Activated naive CD8-positive, alpha-beta T cell treated with anti-CD3 and anti-CD28 coated beads, Interleukin-2, amount 50 U/mL, for 24 hours (primary cell): ENCODE measurements at places on chromosomes 3 and 15.

DNA sequence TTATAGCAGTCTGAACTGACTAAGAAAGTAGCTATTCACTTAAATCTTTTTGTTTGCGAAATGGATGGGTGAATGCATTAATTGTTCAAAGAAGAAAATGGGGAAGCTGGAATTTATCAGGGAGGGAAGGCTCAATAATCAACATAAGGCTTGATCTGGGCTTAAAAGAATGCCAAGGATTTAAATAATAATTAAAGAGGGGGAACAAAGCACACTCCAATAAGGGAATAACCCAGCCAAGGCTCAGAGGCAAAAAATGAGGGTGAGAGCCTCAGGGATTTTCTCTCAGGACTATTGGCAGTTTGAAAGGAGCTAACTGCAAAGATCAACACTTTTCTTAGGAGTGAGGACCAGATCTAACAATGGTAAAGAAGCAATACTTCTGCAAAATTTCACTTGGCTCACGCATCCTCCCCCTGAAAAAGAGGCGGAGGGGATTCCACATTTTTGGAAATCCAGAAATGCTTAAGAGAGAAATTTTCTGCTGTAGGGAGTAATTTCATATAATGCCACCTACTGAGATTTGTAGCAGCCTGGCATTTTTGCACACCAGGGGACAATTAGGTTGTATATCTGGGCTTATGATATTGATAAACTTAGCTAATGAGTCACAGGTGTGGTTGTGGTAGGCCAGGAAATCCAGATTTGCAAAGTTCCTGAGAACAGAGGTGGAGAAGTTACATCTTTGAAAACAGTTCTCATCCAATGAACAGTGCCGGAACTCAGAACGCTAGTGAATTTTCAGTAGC, 405.1 kb downstream of the TUSC7 start:
- no peak for DNase-seq

DNA sequence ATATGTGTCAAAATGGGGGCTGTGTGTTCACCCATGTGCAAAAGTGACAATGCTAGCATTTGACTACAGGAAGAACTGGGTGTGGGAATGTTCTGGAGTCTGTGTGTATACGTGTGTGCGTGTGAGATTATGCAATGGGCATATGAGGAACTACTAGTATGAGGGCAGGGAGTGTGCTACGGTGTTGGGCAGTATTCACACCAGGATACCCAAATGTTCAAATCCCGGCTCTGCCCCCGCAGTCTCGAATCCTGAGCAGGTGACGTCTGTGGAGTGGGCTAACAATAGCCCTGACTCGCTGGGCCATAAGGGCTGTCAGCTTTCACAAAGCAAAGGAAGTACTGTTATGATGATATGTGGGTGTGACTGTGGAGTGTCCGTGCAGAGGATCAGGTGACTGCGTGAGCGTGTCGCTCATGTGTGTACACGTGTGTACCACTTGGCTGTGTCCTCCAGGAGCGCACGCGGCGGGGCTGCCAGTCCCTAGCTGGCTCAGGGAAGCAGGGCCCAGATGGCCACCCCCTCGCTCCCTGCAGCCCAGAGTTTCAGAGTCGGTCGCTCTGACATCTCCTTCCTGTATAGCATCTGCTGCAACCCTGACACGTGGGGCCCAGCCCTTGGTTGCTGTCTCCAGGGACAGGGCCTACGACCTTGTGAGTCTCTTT, 27.2 kb downstream of the IQSEC1 start:
- DNase-seq = peak; percentile 18

DNA sequence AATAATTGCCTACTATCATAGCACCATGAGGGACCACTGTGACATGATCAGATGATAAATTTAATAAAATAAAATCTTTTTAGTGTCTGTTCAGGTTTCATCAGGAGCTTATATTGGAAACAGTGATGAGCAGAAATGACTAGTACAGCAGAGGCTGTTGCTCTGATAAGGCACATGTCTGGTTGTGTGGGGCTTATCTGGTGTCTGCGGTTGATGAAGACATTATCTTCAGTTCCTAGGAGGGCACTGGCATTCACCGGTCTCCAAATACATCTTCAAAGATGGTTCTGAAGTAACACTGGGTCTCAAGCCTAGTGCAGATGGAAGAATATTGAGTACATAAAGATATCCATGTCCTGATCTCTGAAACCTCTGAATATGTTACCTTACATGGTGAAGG, 125.3 kb downstream of the SUCNR1 start:
- no peak for DNase-seq

DNA sequence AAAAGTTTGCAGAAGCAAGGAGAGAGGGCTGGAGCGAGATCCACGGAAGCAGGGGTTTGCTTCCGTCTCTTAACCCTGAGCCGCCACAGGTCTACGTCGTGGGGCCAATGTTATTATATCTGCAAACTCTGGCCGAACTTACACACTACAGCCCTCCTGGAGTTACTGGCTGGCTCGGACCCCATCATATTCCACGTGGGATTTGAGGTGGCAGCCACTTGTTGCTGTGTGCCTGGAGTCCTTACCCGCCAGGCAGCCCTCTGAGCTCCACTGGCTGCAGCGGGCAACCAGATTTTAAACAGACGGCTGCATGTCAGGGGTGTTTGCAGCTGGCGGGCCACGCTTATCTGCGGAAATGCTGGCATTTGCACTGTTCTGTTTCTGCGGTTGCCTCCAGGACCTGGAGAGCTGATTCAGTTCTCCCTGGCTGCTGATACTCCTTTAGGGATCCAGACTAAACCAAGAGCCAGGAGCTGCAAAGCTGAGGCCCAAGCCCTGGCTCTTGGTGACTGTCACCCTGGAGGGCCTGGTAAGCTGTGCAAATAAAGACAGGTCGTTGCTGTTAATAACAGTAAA, 34.7 kb downstream of the TM2D3 start:
- no peak for DNase-seq

- no peak for DNase-seq
Measured at GRCh38 chr3:146895026-146895749, 290.0 kb upstream of the PLSCR5 start.

DNA sequence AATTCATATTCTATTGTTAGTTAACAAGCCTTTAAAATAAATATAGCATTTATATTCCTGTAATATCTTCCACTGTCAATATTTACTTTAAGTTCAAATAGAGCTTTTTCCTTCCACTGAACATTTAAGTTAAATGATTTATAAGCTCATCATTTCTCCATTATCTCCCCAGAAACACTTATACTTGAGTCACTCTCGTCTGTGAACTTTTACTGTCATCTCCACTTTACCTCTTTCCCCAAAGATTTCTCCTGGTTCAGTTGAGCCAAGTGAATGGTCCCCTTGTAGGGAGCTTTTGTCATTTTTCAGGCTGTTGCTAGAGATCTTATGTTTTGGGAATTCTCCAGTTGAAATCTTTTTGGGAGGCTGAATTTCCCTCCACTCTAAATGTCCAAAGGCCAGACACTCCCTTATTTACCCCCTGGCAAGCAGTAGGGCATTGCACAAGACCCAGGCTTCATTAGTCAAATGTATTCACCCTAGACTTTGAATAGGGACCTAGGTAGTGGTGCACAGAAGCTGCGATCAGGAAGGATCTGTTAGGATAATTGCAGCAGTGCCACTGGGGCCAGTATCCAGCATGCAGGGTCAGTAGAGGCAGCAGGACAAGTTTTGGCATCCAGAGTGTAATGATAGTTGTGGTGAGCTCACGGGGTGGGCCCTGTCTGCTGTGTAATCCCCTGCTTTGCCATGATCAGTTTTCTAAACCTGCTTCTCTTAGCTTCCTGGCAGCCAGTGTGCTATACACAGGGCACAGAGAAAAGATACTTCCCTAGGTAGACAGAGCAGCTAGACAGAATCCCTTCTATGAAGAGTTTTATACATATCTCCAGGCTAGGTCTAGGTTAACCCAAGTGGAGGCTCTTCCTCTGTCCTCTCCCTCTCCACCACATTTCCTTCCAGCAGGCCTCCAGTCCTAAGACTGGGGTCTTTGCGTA, 356.5 kb upstream of the SLCO3A1 start:
- DNase-seq = no peak

GRCh38 chr3:65347166-65347565, 659.4 kb upstream of the ADAMTS9 start:
- no peak for DNase-seq

- DNase-seq = no peak
Measured at GRCh38 chr15:27468151-27468591, 497.2 kb downstream of the GABRG3 start.

DNA sequence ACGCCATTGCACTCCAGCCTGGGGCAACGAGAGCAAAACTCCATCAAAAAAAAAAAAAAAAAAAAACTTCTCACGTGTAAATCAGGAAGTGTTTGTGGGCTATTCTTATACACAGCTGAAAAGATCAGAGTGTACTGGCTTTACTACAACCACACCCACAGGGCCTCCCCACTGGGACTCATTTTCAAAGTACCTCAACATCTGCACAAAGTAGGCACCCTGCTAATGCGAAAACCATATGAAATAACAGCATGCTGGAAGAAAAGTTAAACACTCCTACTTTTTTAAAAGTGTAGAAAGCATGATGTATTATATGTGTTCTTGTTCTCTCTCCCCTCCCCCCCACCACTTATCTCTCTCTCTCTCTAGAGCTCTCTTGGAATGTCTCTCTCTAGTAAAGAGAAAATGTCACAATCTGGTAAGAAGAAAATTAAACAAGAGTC, 11.1 kb downstream of the UACA start:
- no peak for DNase-seq

DNA sequence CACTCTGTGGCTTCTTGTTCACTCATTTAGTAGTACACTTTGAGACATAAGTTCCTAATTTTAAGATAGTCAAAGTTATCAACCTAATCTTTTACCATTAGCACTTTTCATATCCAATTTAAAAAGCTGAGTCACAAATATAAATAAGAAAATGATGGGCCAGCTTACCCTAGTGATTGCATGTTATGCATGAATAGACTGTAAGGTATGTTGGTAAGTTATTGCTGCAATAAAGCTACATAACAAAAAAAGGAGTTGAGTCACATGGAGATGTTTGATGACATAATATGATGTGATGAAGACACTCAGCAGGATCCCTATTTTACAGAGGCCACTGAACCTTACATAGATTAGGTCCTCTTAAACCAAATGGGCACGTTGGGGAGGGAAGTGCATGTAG, 161.3 kb downstream of the OCA2 start:
- DNase-seq = no peak

DNA sequence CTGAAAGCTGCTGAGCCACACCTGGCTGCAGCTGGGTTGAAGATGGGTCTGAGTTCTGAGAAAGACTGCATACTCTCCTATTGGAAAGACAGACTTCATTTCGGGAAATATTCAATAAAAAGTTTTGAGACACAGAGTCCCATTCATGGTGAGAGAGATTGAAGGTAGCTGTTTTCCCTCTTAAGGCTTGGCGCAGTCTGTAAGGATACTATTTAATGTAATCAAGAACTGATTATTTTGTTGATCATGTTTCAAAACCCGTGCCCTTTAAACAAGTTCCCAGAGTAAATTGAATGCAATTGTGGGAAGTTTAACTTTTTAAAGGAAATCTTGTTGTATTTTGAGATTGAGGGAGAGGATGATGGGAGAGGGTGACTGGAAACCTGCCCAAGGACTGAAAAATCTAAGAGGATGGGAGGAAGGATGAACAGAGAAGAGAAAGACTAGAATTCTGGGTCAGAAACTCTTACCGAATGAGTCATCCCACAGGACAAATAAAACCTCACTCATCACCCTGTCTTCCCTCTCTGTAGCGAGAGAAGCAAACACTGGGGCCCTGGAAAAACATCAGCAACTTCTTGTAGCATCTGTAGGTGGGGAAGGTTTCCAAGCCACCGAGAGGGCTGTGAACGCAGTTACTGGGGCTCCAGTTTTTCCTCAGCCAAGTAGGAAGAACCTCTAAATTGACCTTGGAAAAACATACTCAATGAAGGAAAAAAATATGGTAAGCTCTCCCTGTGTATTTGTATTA, 193.2 kb upstream of the TPRG1 start:
- DNase-seq = no peak

DNA sequence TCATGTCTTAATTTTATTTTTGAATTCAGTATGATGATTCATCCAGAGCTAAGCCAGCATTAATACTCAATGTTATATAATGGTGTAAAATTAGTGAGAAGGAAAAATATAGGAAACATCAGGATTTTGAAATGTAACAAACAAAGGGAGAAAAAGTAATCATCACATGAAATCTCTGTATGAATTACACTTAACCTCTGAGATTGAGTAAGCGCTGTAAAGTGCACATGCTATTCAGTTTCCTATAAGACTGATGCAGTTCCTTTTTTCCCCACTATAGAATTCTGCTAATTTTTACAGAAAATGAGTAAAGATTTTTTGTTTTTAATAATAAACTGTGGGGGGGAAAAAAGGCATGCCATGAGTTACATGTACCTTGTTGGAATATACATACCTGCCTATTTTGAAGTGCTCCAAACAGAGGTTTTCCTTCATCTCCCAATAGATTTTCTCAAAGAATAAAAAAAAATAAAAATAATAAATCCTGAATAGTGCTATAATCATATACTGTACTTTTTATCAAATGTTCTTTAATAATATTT, 64.0 kb upstream of the TTBK2 start:
- DNase-seq = no peak

DNA sequence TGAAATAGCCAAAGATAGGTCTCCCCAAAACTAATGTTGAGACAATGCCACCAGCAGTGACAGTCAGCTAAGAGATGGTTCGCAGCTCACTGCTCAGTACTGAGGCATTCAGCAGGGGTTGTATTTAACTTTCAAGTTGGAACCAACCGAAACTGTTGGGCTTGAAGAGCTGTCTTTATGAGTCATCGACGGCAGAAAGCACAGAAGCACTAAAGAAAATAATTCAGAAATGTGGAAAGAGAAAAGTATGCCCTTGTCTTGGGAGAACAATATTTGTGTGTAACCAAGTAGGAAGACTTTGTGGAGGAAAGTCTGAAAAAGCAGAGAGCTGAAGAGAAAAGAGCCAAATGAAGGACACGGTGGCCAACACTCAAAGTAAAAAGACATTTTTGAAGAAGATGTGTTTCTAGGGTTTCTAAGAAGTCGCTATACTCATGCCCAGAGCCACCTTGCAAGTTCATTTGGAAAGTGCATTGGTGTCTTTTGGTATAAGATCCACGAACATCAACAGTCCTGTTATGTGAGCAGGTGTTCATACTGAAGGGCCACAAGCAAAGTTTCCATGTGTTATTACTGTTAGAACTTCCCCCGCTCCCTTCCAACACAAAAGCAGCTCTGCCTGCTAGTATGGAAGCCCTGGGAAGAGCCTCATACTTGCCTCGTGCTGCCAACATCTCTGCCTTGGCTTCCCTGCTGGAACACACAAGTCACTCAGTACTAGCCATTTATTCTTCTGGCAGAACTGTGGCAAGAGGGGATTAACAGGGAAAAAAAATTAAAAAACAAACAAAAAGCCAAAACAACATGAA, 4.1 kb upstream of the RARB start:
- no peak for DNase-seq

GRCh38 chr3:47456984-47457383, 18.8 kb downstream of the SCAP start:
- no peak for DNase-seq
